ENCODE measurements at places on chromosomes 13 and 19. TPM values are rescaled to one million over a fixed set of nuclear protein-coding genes. Genes with fewer than 3 reads are reported as not detected.

DNA sequence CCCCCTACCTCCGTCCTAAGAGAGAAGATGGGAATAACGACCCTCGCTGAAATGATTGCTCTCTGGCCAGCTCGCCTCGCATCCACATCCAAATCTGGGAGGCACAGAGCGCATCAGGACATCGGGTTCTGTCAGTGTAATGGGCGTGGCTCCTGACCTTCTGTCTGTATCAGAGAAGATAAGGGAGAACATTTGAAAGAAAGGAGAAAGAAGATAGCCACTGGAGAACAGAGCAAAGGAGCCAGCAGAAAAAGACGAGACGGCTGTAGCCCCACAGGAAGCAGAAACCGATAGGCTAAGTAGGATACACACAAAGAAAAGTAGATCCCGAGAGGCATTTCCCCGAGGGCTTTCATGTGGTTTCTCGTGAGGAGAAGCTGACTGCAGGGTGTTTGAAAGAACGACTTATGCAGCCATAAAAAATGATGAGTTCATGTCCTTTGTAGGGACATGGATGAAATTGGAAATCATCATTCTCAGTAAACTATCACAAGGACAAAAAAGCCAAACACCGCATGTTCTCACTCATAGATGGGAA lies 14.0 kb upstream of the GJB2 start:
- H3K36me3 ChIP-seq, result peaks cover 7% of the 10 kb centered on the region
- no peak for DNase-seq
- H3K4me1 ChIP-seq, result no peaks in the 10 kb centered on the region
- peaks cover 30% of the 10 kb centered on the region for H3K27me3 ChIP-seq
- no peak overlapping the region for H3K4me3 ChIP-seq
- no peak overlapping the region for H3K27ac ChIP-seq

Gene LMTK3
- polyA plus RNA-seq, result not detected

GRCh38 chr13:37144661-37145060 lies 39.2 kb upstream of the CSNK1A1L start:
- H3K27me3 ChIP-seq, result no peaks in the 10 kb centered on the region
- H3K4me3 ChIP-seq, result no peak overlapping the region
- H3K36me3 ChIP-seq, result no peaks in the 10 kb centered on the region
- no peak for DNase-seq
- H3K4me1 ChIP-seq, result no peaks in the 10 kb centered on the region
- H3K27ac ChIP-seq, result no peak overlapping the region

Gene ZNF569
- polyA plus RNA-seq, result 4.4 TPM

DNA sequence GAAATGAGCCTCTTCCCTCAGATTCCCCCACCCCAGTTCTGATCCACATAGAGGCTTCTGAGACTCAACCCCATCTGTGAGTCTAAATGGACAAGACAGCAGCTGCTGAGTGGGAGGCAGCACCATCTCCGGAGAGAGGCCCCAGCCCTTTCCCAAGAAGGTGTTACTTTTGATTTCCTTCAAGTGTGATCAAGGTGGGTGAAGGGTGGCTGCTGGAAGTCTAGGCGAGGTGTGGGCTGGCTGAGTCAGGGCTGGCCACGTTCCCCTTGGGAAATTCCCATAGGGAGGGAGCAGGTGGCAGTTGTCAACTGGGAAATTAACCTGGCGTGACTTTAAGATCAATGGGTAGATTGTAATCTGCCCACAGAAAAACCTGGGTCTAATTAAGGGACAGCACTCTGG lies 148.0 kb downstream of the FOXO1 start:
- no peaks in the 10 kb centered on the region for H3K27me3 ChIP-seq
- H3K4me1 ChIP-seq, result peaks cover 36% of the 10 kb centered on the region

GRCh38 chr19:36215276-36216123 lies 594 bp downstream of the ZNF146 start:
- no peaks in the 10 kb centered on the region for H3K36me3 ChIP-seq
- DNase-seq, result no peak
- H3K27me3 ChIP-seq, result no peaks in the 10 kb centered on the region
- peak overlapping the region; percentile 51 for H3K27ac ChIP-seq

Gene C19orf53
- polyA plus RNA-seq, result 163 TPM

GRCh38 chr13:86563308-86563707 lies 764.1 kb upstream of the SLITRK6 start:
- DNase-seq, result no peak
- no peak overlapping the region for H3K27ac ChIP-seq
- H3K4me3 ChIP-seq, result no peak overlapping the region
- H3K27me3 ChIP-seq, result no peaks in the 10 kb centered on the region
- no peaks in the 10 kb centered on the region for H3K36me3 ChIP-seq

- H3K36me3 ChIP-seq, result peaks cover 9% of the 10 kb centered on the region
- H3K27ac ChIP-seq, result no peak overlapping the region
Observed at GRCh38 chr13:41136396-41137031, 3.9 kb upstream of the KBTBD6 start.

Gene ZNF763
- polyA plus RNA-seq, result 3.8 TPM

Gene ZNF700
- polyA plus RNA-seq, result 3.3 TPM

- no peaks in the 10 kb centered on the region for H3K27me3 ChIP-seq
- H3K4me3 ChIP-seq, result peak within 1 kb of the TSS; percentile 93
- peaks cover 22% of the 10 kb centered on the region for H3K4me1 ChIP-seq
- H3K27ac ChIP-seq, result peak within 1 kb of the TSS; percentile 95
- DNase-seq, result peak; percentile 90
Observed at GRCh38 chr19:58150328-58150921, at the start of gene ZNF329. Gene ZNF329, minus strand, starts transcription at chr19:58150789. Its CDS starts 21,286 bp downstream, at chr19:58129503.

- H3K27me3 ChIP-seq, result no peaks in the 10 kb centered on the region
- peak overlapping the region; percentile 97 for H3K27ac ChIP-seq
- peaks cover 42% of the 10 kb centered on the region for H3K4me1 ChIP-seq
- DNase-seq, result peak; percentile 90
- peak overlapping the region; percentile 69 for H3K4me3 ChIP-seq
Observed at GRCh38 chr19:14614099-14614412, 31.2 kb downstream of the CLEC17A start.

GRCh38 chr13:33940898-33941297 lies 122.9 kb downstream of the RFC3 start:
- DNase-seq, result no peak
- H3K4me1 ChIP-seq, result no peaks in the 10 kb centered on the region
- no peak overlapping the region for H3K27ac ChIP-seq
- no peak overlapping the region for H3K4me3 ChIP-seq
- no peaks in the 10 kb centered on the region for H3K27me3 ChIP-seq
